ENCODE measurements at places on chromosomes 4 and X.

DNA sequence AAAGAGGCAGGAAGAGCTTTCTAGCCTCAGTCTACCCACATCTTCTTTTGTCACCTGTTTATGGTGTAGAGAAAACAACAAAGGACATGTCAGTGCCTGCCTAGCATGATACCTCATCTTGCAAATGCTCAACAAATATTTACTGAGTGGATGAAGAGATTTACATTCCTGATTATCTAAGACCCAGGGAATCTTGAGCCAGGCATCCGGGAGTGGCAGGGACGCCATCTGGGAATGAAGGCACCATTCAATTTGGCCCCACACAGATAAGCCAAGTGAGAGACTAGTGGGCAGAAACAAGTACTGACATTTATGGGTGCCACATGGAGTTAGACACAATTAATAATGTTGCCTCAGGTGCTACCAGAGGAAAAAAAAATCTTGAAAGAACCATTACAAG lies 36.8 kb upstream of the CASK start:
- no peak for DNase-seq

GRCh38 chrX:78831523-78831922 lies 84.0 kb downstream of the LPAR4 start:
- DNase-seq: no peak

DNA sequence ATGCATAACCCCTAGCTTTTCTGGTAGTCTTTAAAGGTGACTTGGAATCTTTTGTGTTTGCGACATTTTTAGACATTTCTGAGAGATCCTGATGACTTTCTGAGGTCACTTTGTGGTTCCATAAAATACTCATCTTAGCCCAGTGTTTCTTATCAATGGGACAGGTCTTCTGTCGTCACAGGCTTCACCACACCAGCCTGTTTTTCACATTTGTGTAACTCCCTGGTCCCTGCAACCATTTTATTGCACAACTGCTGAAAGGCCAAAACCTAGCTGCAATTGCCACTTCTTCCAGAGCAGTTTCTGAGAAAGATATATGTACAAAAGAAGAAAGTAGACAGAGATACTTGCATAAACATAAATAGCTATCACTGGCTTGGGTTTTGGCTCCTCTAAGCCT lies 120.9 kb downstream of the IL15 start:
- no peak for DNase-seq

DNA sequence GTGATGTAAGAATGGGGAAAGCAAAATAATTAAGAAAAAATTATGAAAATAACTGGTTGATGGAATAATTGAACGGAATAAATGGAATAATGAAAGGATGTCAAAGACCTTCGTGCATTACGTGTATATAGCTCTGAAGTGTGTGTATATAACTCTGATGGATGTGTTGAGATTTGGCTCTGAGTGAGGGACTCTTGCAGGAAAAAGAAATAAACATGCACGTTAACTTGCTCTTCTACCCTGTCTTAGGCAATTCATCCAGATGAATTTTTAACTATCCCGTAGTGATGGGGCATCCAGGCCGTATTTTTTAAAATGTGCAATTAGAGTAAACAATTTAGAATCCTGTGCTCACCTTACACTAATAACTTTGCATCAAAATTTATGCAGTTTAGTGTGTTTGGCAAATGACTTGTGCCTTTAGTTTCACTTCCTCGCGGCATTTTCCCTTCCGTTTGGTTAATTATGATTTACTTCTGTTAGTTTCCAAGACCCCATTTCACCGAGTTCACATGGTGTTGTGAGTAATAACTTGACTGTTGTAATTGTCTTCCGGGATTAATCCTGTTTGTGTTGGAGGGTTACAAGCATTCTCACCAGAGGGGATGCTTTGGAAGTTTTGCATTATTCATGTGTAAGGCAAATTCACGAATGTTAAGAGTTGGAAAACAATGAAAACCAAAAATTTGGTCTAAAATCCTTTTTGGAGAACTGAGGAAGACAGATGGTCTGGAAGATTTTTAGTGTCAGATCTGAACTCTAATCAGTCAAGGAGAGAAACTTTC lies 256.5 kb upstream of the FAT1 start:
- no peak for DNase-seq

DNA sequence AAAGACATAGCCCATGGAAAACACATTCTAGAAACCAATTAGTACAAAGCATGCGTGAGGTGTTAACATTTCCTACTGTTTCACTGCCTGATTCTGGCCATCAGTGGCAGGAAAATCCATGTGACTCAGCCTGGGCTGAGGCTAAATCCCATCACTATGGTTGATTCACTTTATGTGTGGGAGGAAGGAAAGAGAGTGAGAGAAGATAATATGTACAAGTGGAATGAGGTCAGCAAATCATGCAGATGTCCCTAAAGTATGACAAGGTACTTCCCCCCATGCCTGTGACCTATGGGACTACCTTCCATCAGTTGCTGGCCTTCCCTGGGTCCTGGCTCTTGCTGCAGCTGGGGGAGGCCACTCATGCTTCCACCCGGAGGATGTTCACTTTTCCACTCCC lies 64.2 kb upstream of the MAP3K15 start:
- DNase-seq: no peak

GRCh38 chrX:71102292-71102691 lies 4.2 kb downstream of the CXorf65 start:
- no peak for DNase-seq

- DNase-seq: no peak
Observed at GRCh38 chr4:52638717-52639116, 20.4 kb downstream of the USP46 start.

- no peak for DNase-seq
Observed at GRCh38 chr4:96262057-96262456, 422.2 kb downstream of the PDHA2 start.

- DNase-seq: no peak
Observed at GRCh38 chr4:10958226-10958856, 273.8 kb upstream of the CLNK start.

- peak; percentile 15 for DNase-seq
Observed at GRCh38 chrX:131068945-131069719, 11.0 kb downstream of the ARHGAP36 start.

All from activated T-cell treated with anti-CD3 and anti-CD28 coated beads for 48 hours (primary cell).